ENCODE measurements at places on chromosomes 6 and 20. TPM values are rescaled to one million over a fixed set of nuclear protein-coding genes. Genes with fewer than 3 reads are reported as not detected.

Gene ISM1
- total RNA-seq, result 1.7 TPM

GRCh38 chr20:6705926-6706548, 61.4 kb upstream of the BMP2 start:
- no peaks in the 10 kb centered on the region for H3K27me3 ChIP-seq
- no peaks in the 10 kb centered on the region for H3K36me3 ChIP-seq
- H3K4me3 ChIP-seq, result no peak overlapping the region
- no peak for DNase-seq
- H3K27ac ChIP-seq, result no peak overlapping the region

DNA sequence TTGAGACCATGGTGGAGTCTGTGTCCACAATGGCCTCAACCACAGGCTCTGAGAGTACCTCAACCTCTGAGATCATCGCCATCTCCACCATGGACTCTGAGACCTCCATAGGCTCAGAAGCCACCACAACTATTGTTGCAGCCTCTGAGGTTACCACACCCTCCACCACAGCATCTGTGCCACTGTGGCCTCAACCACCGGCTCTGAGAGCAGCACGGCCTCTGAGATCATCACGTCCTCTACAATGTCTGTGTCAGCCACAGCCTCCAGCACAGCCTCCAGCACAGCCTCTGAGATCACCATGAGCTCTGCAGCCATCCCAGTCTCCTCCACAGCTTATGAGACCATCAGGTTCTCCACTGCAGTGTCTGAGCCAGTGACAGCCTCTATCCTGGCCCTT, 19.4 kb upstream of the MUC21 start:
- no peak overlapping the region for H3K4me3 ChIP-seq
- peaks cover 10% of the 10 kb centered on the region for H3K4me1 ChIP-seq
- DNase-seq, result no peak
- no peak overlapping the region for H3K27ac ChIP-seq
- no peaks in the 10 kb centered on the region for H3K36me3 ChIP-seq

DNA sequence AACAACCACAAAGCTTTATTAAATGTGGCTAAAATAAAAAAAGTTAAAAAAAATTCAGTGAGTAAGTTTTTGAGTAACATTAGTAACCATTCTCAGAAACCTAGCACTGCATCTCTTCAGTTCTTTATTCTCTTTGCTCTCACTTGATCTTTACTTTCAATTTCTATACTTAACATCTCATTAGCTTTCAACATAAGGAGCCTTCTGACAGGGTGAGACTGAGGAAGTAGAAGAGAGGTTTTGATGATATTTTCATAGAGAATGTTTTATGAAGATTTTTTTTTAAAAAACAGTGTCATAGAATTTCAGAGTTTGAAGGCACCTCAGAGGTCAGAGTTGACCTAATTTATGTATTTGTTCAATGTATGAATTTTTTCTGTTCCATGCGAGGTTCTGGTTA, 60.8 kb downstream of the FAM83B start:
- no peak for DNase-seq
- no peaks in the 10 kb centered on the region for H3K27me3 ChIP-seq
- H3K27ac ChIP-seq, result no peak overlapping the region
- no peaks in the 10 kb centered on the region for H3K4me1 ChIP-seq

GRCh38 chr20:37956107-37956585, 53.2 kb downstream of the VSTM2L start:
- H3K4me1 ChIP-seq, result no peaks in the 10 kb centered on the region
- H3K4me3 ChIP-seq, result no peak overlapping the region
- H3K36me3 ChIP-seq, result no peaks in the 10 kb centered on the region
- no peak for DNase-seq
- H3K27ac ChIP-seq, result no peak overlapping the region

- no peaks in the 10 kb centered on the region for H3K36me3 ChIP-seq
- no peak overlapping the region for H3K27ac ChIP-seq
- no peaks in the 10 kb centered on the region for H3K4me1 ChIP-seq
- no peak for DNase-seq
- no peak overlapping the region for H3K4me3 ChIP-seq
Observed at GRCh38 chr20:12916699-12917098, 92.1 kb upstream of the SPTLC3 start.

DNA sequence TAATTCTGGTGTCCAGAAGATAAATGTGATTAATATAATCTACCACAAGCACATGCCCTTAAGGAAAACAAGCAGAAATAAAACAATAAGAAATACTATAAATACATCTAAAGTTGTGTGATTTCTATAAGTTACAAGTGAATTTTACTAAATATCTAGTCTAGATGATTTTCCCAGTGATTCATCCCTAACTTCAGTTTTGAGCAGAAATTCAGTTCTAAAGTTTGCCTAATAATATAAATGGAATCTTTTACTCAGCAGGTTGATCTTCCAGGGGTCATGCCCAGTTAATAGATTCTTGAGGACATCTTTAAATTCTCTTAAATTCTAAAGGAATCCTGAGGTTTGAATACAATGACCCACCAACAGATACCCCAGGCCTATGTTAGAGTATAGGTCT, 37.3 kb downstream of the PDE7B start:
- DNase-seq, result no peak
- H3K4me1 ChIP-seq, result no peaks in the 10 kb centered on the region
- H3K4me3 ChIP-seq, result no peak overlapping the region
- H3K36me3 ChIP-seq, result no peaks in the 10 kb centered on the region
- no peak overlapping the region for H3K27ac ChIP-seq

- DNase-seq, result no peak
- H3K4me1 ChIP-seq, result no peaks in the 10 kb centered on the region
- H3K27me3 ChIP-seq, result no peaks in the 10 kb centered on the region
- H3K4me3 ChIP-seq, result no peak overlapping the region
Observed at GRCh38 chr6:68237205-68237604, 397.9 kb upstream of the ADGRB3 start.
